Naive thymus-derived CD8-positive, alpha-beta T cell (primary cell): ENCODE measurements at places on chromosomes 7 and 10.

DNA sequence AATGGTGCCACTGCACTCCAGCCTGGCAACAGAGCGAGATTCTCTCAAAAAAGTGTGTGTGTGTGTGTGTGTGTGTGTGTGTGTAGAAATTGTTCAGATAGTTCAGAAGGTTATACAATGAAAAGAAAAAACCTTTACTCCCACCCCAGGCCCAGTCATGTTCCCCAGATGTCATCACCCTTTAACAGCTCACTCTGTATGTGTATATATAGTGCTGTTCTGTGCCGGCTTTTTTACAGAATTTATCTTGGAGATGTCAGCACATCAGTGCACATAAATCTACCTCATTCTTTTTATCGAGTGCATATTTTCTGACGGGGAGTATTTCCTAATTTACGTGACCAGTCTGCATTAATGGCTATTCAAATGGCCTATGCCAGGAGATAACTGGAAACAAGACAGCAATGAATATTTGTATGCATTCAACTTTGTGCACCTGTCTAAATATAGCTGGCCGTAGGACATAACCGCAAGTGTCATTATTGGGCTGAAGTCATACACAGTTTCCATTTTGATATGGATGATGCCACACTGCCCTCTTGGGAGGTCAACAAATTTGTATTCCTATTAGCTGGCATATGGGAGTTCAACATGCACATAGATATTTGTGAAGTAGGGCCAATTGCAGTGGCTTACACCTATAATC lies 11.7 kb downstream of the NIPSNAP2 start:
- DNase-seq: no peak

GRCh38 chr10:43348511-43349312 lies 22.7 kb upstream of the FXYD4 start:
- DNase-seq: peak; percentile 89

GRCh38 chr7:96076350-96076707 lies 245.6 kb downstream of the SLC25A13 start:
- DNase-seq: no peak

- DNase-seq: no peak
These were observed 1.0 kb downstream of the TWIST1 start for GRCh38 chr7:19116121-19117090.

- no peak for DNase-seq
These were observed 643.7 kb downstream of the INHBA start for GRCh38 chr7:41058986-41059741.

DNA sequence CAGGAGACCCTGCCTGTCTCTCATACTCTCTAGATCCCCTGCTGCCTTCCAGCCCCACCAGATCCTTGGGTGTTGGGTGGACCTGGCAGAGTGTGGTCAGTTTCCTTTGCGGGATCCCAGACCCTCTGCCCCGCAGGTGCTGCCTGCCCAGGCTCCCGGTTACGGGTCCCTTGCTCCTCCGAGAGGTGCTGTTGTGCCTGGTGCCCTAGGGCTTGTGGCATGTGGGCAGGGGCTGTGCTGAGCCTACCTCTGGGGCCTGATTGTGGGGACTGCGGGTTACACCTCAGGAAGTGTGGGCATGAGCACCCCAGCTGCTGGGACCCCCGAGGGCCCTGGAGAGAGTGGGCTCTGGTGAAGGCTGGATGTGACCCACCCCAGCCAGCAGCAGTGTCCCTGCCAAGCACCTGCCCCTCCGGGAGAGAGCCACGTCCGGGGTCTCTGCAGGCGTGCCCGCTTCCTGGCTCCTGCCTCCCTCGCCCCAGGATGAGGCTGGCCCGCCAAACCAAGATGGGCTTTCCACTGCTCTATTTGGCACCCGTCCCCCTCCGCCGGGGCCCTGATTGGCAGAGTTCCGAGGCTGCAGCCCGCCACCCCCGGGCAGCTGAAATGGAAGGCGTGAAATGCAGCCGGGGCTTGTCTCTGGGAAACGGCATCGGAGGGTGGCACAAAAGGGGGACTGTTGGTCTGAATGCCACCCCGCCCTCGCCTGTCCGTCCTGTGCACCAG lies 17.0 kb downstream of the CLIP2 start:
- no peak for DNase-seq

DNA sequence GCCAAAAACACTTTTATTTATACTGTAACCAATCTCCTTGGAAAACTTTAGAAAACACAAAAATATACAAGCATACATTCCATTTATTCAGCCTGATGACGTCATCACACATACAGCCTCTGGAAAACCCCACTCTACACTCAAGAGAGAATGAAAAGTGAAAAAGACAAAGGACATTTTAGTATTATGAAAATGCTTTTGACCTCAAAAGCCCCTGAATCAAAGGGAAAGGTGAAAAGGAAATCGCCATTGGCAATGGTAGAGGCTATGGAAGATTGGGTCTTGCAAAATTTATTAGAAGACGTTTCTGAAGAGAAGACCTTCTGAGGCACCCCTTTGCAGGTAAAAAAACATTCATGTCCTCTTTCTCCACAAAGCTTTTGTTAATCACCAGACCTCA lies 82.9 kb upstream of the STRIP2 start:
- no peak for DNase-seq

DNA sequence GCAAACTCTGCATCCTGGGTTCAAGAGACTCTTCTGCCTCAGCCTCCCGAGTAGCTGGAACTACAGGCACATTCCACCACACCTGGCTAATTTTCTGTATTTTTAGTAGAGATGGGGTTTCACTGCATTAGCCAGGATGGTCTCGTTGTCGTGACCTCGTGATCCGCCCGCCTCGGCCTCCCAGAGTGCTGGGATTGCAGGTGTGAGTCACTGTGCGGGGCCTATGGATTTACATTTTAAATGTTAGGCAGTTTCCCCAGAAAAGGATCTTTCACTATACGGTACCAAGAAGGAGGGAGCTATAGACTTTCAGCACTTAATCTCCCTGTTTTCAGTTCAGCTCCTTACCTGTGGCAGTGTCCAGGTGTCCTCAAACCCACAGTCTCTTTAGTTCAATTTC lies 50.8 kb downstream of the SIRT1 start:
- DNase-seq: no peak

GRCh38 chr7:22196429-22196828 lies 160.5 kb downstream of the RAPGEF5 start:
- DNase-seq: no peak

DNA sequence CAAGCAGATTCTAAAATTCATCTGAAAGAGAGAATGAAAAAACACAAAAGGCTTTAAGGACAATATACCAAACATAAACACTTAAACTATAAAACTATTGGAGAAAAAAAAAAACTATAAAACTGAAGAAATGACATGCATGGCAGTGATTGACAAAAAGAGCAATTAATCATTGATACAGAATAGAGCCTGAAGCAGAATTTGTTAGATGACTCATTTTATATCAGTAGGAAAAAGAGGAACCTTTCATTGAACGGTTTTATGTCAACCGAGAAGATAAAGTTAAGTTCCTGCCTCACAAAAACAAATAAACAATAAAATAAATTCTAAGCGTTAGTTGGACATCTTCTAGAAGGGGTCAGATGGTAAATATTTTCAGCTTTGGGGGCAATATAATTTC lies 23.3 kb downstream of the NPY start:
- no peak for DNase-seq
